Urothelium cell line (cell line): ENCODE measurements at places on chromosomes 2 and 18.

DNA sequence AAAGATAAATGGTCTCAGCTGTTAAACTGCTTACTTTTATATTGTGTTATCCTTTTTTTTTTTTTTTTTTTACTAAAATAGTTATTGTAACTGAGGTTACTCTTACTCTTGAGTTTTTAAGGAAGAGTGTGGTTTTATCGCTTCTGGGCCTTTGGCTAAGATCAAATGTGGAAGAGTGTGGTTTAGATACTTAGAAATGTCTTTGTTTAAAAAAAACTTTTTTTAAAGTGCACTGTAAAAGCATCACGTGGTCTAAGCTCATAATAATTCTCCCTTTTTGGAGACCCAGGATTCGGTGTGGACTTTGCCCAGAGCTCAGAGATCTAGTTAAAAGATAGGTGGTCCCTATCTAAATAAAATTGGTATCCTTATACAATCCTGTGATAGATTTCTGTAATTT lies 11.9 kb upstream of the OXER1 start:
- no peak for DNase-seq

GRCh38 chr2:193581807-193582206 lies 1387.1 kb upstream of the TMEFF2 start:
- DNase-seq = no peak

- DNase-seq = no peak
These were observed 68.8 kb upstream of the TMEM247 start for GRCh38 chr2:46410273-46411244.

- DNase-seq = no peak
These were observed 183.1 kb upstream of the CXCR4 start for GRCh38 chr2:136301006-136301405.

DNA sequence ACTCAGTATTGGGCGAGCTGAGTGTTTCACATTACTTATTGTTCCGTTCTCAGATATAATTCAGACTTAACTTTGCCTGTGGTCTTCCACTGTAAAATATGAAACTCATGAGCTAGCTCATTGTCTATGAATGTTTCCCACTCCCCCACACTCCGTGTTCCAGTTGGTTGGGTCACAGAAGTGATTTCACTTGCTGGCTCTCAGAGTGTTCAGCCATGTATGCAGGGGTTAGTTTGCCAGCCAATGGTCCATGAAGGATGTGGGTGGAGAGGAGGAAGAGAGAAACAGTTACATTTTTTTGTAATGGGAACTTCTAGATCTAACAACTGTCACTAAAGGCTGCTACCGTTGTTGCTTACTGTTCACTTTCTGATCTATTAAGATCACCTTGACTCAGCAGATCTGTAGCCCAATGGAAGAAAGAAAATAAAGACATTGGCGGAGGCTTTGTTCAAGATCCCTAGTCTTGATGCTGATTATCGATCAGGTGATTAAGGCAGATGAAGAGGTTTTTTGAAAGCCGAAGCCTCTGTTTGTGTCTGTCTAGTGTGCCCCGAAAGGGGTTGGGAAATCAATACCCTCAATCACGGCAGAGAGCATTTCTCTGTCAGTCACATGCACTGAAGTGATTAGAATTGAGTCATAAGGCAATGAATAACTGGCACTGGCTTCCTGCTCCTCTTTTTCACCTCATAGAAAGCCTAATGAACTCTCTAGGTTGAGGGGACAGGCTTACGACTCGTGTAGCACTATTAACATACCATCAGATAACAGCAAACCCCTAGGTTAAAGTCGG lies 279.7 kb upstream of the FIGN start:
- DNase-seq = no peak

GRCh38 chr2:166984797-166985196 lies 96.5 kb downstream of the XIRP2 start:
- no peak for DNase-seq

DNA sequence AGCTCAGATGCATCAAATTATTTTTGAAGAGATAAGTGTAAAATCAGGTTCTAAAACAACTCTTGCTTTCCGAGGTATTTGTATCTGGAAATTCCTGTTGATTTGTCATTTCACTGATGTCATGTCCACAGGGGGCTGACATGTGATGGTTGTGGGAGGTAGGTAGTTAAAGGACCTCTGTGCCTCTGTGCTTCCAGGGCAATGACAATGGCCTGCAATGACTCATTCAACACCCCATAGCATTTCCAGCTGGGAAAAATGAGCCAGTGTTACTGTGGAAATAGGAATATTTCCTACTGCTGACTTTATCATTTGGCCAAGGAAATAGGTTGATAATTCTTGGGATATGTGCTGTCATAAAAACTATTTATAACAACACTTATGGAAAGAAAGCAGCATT lies 86.2 kb upstream of the CCDC195 start:
- DNase-seq = peak; percentile 12

DNA sequence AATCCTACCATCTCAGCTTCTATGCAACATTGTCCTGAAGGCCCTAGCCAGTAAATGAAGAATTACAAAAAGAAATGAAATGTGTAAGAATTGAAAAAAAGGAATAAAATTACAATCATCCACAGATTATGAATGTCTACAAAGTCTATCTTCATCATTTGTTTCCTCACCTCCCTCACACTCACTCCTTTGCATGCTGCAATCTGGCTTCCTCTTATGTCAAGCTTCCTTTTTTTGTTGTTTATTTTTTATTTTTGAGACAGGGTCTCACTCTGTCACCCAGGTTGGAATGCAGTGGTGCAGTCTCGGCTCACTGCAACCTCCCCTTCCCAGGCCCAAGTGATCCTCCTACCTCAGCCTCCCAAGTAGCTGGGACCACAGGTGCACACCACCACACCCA lies 129.0 kb downstream of the CABYR start:
- no peak for DNase-seq

GRCh38 chr2:50615291-50615690 lies 416.6 kb downstream of the NRXN1 start:
- DNase-seq = no peak

GRCh38 chr2:32838949-32839348 lies 107.8 kb upstream of the LTBP1 start:
- DNase-seq = no peak

DNA sequence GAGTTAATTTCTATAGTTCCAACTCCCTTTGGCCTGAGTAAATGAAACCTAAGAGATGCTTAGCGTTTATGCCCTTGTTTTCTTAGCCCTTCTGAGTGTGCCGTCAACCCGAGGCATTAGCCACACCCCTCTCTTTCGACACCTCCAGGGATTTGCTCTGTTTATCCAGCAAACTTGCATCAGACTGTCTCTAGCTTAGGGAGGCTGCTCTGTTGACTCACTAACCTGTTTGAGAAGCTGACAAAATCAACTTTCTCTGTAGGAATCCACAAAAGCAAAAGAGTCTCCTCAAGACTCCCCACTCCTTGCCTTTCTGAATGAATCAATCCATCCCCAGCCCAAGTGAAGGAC lies 317.6 kb downstream of the TNS1 start:
- DNase-seq = peak; percentile 52

- no peak for DNase-seq
These were observed 35.6 kb upstream of the APCDD1 start for GRCh38 chr18:10418836-10419235.

DNA sequence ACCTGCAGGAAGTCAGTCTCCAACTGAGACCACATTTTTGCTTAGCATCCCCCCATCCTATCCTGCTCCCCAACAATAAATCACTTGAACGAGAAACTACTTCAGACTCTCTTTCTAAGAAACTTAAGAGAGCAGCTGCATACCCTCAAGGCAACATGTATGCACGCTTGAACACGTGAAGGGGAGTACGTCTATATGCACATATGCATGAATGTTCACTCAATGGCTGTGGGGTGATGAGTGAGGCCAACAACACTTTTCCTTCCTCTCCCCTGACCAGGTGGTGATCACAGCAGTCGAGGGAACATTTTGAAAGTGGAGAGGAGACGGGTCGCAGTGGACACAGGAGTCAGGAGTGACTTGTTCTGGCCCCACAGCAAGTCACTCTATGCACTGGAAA lies 79.8 kb upstream of the LPIN2 start:
- DNase-seq = no peak

DNA sequence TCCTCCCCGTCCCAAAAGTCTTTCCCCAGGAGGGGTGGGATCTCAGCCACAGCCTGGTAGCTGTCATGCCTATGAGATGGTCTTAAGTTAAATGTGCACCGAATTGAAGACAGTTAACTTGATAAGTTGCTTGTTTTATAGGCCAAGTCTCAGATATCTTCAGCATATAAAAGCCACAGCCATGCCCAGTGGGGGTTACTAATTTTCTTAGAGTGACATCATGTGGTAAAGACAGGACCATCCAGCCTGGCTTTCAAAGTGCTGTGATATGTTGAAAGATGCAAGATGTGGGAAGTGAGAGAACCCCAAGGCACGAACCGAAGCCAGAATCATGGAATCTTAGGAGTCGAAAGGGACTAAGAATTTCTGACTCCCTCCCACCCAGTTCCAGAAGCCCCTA lies 42.1 kb upstream of the FAM124B start:
- no peak for DNase-seq

GRCh38 chr18:55509631-55510324 lies 78.2 kb downstream of the TCF4 start:
- peak; percentile 23 for DNase-seq
